Immature natural killer cell (primary cell): ENCODE measurements at places on chromosomes 6 and 20. TPM values are rescaled to one million over a fixed set of nuclear protein-coding genes. Genes with fewer than 3 reads are reported as not detected.

Gene PTGIS
- polyA plus RNA-seq = not detected

Gene OXT
- polyA plus RNA-seq = not detected

Gene BPIFA1
- not detected for polyA plus RNA-seq

Gene LYRM2
- polyA plus RNA-seq = 56.5 TPM

Gene SLC22A7
- polyA plus RNA-seq = not detected

Gene VWA7
- 0.21 TPM for polyA plus RNA-seq

Gene PHACTR1
- polyA plus RNA-seq = 0.41 TPM

Gene PLA2G7
- polyA plus RNA-seq = 2.2 TPM
